ENCODE measurements at places on chromosomes 7 and 10. TPM values are rescaled to one million over a fixed set of nuclear protein-coding genes. Genes with fewer than 3 reads are reported as not detected.

Gene FAM221A
- total RNA-seq: not detected

- DNase-seq: no peak
Observed at GRCh38 chr7:117043108-117043825, 90.0 kb downstream of the ST7 start.

DNA sequence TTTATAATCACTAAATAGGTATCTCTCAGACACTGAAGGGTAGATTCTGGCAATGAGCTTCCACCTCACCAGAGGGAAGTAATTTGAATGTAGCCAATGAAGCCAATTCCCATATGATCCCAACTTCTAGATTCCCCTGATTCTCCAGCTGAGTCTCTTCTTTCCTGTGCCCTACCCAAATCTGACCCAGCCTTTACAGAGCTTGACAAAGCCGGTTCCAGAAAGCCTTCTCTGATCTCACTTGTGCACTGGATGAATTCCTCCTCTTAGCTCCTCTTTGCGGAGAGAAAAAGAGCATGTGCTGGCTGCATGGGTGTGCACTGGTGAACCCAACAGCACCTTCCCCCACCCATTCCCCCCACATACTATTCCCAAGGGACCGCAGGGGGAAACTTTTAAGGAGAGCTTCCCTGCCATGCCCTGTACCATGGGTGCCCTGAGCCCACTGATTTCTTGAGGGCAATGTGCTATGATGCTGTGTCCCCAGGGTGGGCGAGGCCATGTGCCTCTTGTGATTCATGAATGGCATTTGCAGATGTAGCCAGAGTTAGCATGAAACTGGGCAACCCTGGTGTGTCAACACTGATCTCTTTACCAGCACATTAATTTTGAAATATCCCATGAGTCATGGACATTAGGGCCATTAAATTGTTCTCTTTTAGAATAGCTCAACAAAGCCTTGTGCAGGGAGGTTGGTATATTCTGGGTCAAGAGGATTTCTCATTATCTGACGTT lies 50.4 kb upstream of the PLEKHA1 start:
- no peak for DNase-seq

DNA sequence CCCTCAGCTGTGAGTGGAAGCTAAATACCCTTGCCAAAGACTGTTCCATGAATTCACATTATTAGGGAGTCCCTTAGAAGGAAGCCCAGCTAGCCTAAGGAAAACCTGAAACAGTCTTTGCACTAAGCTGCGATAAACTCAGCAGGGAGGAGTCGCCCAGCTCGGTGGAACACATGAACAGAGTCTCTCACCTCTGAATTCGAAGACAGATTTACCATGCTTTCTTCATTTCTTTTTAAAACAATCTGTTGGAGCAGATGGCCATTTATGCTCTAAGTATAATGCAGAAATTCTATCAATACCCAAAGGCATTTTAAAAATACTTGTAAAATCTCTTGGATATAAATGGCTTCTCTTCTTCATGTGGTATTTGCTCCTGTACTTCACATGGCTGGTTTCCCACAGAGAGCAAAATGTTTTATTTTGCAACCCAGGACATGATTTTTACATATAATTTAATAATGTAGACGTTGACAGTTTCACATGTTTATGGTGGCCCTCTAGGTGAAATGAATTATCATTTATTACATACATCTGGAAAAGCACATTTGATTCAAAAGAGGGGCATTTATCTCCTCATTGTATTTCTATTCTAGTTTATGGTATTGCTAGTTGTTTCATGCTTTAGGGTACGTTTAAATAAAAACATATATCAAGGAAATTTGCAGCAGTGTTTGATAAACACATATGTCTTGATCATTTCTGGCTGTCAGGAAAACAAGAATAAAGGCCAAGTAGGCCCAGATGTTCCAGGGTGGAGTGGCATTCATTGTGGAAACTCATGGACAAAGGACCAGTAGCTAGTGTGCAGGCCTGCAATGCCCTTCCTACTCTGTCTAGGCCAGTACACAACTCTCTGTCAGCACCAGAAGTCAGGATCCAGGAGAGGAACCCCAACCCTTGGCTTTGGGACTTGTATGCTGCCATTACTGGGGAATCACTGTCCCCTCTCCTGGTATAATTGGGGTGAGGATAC lies 52.2 kb downstream of the LRGUK start:
- DNase-seq: no peak

- no peak for DNase-seq
Observed at GRCh38 chr7:47693216-47693615, 111.3 kb upstream of the TNS3 start.

Measured in HepG2 (cell line).